ENCODE measurements at places on chromosomes 16 and 17.

DNA sequence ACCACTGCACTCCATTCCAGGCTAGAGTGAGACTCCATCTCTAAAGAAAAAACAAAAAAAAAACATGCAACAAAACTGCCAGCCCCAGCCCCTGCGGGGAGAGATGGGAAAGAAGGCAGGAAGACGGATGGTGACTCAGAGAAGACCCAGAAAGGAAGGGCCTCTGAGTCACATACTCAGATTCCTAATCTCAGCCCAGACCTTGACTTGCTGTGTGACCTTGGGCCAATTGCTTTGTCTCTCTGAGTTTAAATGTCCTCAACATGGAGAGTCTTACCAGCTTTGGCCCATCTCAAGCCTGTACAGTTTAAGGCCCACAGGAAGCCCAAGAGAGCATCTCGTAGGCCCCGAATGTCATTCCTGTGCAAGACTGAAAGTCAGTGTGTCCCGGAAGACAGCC lies 86.5 kb upstream of the LHX1 start:
- DNase-seq = no peak

DNA sequence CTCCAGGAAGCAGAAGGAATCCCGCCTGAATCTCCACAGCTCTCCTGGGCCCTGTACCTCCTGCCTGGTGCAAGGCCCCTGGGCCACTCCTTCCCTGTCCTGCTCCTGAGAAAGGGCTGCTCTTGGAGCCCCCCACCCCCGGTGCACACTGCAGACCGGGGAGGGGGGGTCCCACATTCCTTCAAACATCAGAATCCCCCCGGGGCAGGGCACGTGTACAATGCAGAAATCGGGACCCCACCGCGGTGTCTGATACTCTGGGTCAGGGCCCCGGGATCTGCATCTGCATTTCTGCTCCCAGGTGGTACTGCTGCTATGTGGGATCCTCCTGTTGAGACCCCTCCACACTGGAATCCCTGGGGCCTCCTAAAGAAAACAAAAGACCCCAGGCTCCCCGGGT lies 99.5 kb upstream of the GSE1 start:
- no peak for DNase-seq

DNA sequence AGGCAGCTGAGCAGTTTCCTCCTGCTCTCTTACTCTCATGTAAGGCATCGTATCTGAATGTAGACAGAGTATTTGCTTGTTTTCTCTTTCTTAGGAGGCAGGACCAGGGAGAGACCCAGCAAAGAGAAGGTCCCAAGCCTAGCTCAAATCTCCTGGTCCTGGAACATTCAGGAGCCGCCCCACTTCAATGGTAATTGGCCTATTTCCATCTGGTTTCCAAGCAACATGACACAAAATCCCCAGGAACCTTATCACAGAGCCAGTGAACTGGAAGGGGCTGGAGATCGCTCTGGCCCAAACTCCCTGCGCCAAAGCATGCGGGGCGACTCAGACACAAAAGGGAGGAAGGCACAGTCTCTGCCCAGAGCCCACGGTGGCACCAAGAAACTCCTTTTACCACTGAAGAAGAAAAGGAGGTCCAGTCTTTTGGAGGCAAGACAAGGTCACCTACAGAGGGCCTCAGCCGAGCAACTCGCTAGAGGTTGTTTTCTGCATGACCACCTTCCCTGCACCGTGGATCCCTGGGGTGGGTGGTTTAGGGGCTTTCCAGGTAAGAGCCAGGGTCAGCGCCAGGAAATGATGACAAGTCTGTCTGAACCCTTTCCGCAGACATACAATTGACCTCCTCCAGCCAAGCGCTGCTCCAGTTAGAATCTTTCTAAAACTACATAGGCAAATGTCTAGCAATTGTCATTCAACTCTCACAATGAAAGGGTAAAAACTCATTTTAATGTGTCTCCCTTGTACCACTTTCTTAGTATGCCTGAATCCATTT lies 394.7 kb downstream of the SOX9 start:
- DNase-seq = no peak

- no peak for DNase-seq
These were observed 22.7 kb upstream of the GSE1 start for GRCh38 chr16:85590506-85590832.

DNA sequence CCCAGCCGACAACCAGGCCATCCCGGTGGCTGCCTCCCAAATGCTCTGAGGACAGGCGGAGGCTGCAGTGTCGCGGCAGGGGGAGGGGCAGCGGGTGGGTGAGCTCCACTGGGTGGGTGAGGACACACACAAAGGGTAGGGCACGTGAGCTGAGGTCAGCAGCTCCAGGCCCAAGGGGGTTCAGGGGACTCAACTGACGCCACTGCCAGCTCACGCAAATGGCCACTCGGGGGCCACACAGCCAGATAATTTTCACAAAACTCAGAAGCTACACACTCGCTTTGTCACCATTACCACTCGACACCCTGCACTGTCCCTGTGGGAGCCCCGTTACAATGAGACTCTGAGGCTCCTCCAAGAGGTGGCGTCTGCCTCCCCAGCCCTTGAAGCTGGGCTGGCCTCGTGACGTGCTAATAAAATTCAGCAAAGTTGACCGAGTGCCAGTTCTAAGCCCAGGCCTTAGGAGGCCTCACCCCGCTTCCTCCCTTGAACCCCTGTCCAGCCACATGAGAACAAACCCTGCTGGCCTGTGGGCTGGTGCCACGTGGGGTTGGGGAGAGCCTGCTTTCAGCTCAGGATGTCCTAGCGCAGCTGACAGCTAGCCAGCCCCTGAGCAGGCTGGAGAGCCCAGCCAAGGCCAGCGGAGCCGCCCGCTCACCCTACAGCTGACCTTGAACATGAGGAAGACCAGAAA lies 56.9 kb downstream of the RMI2 start:
- DNase-seq = no peak

DNA sequence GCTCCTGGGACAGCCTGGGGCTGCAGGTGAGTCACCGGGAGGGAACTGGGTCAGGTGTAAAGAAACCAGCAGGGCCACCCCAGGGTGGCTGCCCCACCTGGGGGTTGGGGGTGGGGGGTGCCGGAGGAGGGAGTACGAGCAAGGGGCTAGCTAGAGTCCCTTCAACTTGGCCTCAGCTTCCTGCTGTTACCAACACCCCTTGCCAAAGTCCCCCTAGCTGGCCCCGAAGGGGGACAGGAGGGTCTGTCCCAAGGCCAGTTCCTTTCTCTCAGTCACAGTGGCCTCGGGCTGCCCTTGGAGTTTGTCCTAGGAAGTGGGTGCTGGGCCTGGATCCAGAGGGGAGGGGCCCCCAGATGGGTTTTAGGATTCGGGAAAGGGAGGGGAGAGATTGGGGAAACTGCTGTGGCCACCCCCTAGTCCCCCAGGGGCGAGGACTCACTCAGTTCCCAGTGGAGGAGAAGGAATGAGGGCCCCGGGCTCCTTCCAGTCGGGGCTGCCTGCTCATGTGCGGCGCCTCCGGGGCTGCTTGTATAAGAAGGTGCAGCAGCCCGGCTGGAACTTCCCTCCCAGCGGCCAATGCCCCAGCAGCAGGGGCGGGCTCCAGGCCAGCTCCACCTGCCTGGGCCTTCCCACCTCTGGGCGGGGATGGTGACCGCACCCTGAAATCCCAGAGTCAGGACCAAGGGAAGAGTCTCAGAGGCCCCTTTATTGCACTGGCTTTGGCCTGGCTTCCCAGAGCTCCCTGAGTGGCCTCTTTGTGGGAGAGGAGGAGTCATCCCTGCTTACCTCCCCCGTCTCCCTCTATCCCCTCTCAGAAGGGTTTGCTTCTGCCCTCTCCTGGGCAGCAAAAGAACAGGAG lies 7.3 kb downstream of the ARHGAP27 start:
- peak; percentile 89 for DNase-seq

- DNase-seq = no peak
These were observed 6.7 kb downstream of the ABCC3 start for GRCh38 chr17:50641357-50641756.

DNA sequence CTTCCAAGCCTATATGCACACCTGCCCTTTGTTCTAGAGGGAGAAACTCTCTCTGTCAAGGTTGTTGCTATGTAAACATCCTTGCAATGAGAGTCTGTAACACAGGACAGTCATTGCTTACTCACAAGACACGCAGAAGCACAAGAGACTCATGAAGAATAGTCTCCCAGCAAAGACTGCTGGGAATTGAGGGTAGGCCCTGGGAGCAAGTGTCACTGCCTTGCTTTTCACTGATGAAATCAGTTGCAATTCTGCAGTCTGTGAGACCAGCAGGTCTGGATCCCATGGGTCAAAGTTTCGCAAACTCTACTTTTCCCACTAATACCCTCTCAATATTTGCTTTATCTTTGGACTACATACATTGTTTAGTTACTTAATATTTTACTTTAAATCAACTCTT lies 177.4 kb downstream of the FTO start:
- peak; percentile 23 for DNase-seq

- DNase-seq = peak; percentile 26
These were observed 82.3 kb downstream of the CCDC182 start for GRCh38 chr17:57662644-57663308.

GRCh38 chr17:79960788-79961522 lies 74.7 kb downstream of the TBC1D16 start:
- no peak for DNase-seq

GRCh38 chr16:67767953-67768352 lies 38.4 kb downstream of the RANBP10 start:
- DNase-seq = no peak

DNA sequence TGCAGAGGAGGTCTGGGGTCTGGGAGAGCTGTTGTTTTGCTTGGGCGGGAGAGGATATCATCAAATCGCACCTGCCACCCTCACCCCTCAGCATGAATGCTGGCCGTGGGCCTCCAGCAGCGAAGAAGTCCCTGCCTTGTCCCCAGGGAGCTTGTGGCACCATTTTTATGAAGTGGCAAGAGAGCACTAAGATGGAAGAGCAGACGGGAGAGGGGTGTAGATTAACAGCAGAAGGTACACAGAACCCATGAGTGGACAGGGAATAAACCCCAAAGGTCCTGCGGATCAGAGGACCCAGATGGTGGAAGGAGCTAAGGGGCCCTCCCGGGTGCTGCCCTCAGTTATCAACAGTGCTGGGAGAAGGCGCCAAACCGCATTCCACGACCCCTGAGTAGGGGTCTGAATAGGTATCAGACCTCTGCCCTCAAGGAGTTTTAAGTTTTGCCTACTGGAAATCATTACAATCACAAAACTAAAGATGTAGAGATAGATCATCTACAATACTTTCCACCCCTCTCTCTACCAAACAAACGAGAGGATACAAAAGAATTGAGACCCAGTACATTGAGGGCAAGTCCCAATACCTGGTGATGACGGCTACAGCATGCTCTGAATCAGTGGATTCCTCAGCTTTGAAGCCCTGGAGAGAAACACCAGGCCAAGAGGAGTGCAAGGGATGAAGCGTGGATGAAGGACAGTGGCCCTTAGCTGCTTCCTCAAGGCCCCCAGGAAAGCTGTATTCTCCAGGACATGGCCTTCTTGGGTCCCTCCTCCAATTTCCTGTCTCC lies 60.2 kb downstream of the CCDC182 start:
- DNase-seq = no peak

DNA sequence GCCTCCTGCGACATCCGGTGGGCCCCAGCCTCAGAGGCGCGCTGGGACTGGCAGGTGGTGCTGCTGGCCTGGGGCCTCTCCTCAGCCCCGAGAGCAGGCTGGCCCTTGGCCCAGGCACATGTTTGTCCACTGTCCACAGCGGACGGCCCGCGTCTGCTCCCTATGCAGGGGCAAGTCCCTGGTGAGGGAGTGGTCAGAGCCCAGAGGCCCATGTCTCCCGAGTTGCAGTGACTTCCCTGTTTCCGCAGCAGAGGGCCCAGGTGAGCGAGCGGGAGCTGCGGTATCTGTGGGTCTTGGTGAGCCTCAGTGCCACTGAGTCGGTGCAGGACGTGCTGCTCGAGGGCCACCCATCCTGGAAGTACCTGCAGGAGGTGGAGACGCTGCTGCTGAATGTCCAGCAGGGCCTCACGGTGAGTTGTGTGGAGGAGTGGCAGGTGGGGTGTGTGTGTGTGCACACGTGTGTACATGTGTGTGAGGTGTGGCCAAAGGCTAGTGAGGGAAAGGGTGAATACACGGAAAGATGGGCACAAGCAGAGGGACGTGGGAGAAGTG lies 10.4 kb downstream of the IL34 start:
- DNase-seq = peak; percentile 50

Measured in HuH-7 (cell line).